Stimulated activated CD8-positive, alpha-beta memory T cell treated with anti-CD3 and anti-CD28 coated beads, Interleukin-4, amount 100 ng/mL, for 4 hours (primary cell): ENCODE measurements at places on chromosomes 5 and 9.

GRCh38 chr5:115214541-115214940 is 44.8 kb upstream of the TRIM36 start:
- DNase-seq, result no peak

DNA sequence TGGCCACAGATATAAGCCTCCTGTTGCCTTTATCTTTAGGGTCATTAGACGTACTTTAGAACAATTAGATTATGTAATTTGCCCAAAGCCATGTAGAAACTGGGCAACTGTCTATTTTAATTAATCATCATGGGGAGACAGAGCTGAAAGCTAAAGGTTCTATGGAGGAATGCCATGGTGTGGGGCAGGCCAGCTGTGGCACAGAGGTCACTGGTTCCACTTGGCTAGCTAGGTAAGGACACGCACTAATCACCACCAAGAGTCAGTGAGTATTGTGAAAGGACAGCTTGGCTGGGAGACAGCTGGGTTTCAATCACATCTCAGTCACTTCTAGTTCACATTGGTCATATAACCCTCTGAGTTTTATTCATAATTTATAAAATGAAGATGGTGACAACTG is 81.7 kb downstream of the HMHB1 start:
- DNase-seq, result no peak

- no peak for DNase-seq
These were observed 5.7 kb downstream of the PCSK5 start for GRCh38 chr9:75896193-75896592.

- no peak for DNase-seq
These were observed 67.4 kb downstream of the VCAN start for GRCh38 chr5:83538786-83539462.
